Activated T-helper 2 cell treated with anti-CD3 and anti-CD28 coated beads, Interferon-gamma antibody, Interleukin-2, Interleukin-4, amounts not matched to agents 10 μg/mL and 5 μg/mL and 100 μg/mL, durations not matched to agents 14 hours and 24 hours and 36 hours (primary cell): ENCODE measurements at places on chromosomes 16 and 17.

DNA sequence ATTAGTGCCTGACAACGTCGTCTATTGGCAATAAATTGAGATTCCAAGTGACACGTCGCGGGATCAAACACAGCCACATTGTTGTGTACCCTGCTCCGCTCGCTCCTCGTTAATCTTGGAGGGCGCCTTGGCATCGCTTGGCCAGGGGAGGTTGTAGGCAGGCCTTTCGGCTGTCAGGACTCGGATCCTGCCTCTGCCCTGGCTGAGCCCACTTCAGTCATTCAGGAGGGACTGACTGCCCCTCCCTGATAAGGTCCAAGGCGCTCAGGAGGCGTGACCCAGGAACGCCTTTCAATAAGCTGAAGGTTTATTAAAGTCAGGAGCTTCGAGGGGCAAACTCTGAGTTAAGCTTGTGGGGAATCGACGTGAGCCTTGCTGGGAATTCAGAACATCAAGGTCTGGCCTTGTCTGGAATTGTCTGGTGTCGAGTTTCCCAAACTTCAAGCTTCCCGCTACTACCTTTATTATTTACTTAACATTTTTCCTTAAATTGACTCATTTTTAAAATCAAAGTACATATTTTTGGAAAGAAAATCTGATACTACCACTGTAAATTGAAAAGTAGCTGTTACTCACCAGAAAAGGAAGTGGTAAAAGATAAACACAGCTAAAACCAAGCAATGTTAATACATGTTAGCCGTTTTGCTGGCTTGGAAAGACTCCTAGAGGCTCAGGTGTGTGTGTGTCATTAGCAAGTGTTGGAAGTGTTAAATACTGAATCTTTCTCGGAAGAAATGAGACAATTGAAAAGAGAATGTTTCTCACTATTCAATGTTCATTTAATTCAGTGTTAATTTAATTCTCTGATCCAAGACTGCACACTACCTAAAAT is 5.3 kb upstream of the IRX3 start:
- no peak for DNase-seq

DNA sequence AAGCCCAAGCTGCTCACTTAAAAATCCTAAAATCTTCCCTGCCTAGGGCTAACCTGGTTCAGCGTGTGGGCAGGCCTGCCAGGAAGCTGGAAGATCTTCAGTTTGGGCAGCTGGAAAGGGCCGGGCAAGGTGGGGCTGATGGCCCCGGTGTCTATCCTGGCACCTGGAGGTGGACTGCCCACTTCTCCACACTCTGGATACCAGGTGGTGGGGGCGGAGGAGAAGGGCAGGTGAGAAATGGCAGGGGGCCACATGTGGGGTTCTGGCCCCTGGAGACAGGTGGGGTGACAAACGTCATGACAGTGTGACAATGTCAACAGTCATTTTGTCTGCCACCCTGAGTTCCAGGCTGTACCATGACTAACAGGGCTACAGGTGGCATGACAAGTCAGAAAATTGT is 78.5 kb upstream of the C16orf82 start:
- DNase-seq: no peak

- no peak for DNase-seq
These were observed 7.9 kb upstream of the TMIGD1 start for GRCh38 chr17:30341703-30342249.

DNA sequence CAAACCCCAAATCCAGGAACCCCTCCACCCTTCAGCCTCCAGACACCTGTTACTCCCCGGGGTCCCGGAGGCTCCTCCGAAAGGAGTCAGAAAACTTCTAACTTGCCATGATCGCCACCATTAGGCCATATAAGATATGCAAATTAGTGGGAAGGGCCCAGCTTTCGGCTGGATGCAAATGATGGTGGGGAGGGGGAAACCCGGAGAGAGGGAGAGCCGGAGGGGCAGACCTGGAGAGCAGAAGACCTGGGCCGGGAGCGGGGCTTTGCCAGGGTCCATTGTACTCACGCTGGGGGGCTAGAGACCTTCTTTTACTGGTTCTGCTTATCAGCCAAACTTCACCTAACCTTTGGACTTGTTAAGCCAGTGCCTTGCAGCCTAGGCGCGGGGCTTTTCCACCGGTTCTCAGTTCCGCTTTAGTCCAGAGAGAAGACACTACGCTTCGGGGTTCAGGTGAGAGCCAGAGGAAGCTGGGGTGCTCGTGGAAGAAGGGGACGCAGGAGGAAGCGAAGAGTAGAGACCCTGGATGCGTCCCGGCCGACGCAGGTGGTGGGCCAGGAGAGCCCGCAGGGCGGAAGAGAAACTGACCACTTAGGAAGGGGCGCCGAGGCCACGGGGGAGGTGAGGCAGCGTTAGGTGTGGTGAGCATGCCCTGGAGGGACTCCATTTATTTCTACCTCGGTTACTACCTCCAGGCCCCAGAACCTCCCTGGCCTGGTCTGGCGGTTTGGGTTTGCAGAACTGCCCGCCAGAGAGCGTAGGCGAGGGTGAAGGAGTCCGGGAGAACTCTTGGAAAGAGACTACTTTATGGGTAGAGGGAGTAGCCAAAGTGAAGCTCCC is at the start of gene HNF1B:
Gene HNF1B, minus strand, starts transcription at position 99 of the 840 bp plus-strand sequence. CDS start 175 bp downstream, outside the sequence.
- DNase-seq: no peak

GRCh38 chr16:29011112-29011511 is 26.3 kb downstream of the LAT start:
- no peak for DNase-seq

DNA sequence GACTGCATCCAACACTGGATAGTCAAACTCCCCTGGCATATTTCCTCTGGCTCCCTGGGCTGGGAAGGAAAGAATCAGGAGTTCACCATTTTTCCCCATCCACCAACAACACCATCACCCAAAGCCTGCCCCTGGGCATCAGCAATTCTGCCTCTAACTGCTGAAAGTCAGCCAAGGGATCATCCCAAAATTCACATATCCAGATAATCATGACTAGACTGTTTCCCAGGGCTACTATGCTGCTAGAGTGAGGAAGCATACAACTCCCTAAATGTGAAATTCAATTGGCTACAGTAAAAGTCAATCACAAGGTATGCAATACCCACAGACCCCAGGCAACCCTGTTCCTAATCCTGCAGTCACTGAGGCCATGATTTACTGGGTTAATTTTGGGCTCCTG is 230.6 kb downstream of the C16orf95 start:
- no peak for DNase-seq

GRCh38 chr17:41125064-41125463 is 1.1 kb upstream of the KRTAP4-12 start:
- no peak for DNase-seq

DNA sequence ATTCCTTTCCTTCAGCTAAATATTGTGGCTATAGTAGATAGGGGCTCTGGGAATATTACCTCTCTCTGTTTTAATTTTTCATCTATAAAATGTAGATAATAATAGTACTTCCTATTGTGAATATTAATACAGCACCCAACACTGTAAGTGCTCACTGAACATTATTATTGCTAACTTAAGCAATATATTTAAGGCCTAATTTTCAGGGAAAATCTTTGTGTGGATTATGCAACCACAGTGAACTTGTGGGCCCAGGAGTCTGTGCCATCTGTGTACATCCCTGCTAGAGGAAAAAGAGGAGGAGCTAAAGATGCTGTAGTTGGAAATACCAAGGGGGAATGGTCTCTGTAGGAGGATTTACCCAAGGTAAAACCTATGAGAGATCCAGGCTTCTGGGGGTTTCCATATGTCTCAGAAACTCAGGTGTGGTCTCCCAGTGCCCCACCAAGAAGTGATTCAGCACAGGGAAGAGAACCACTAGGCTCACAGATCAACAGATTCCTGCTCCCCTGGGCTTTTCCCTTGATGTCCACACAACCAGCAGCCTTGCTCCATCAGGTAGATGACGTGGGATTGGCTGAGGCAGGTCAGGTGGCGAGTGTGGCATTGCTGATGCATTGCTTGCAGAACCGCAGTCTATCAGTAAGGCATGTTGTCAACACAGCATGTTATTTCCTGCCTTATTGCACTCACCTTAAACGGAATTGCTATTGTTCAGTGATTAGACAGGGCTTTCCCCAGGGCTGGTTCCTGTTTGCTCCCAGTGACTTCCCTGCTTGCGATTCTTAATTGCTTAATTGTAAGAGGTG is 1.6 kb upstream of the N4BP1 start:
- DNase-seq: peak; percentile 78

- DNase-seq: no peak
These were observed 2.2 kb downstream of the TELO2 start for GRCh38 chr16:1495211-1495888.
